DMS53 (cell line): ENCODE measurements at places on chromosomes 12 and 14.

- DNase-seq = no peak
Measured at GRCh38 chr12:170371-171225, 43.4 kb downstream of the SLC6A12 start.

DNA sequence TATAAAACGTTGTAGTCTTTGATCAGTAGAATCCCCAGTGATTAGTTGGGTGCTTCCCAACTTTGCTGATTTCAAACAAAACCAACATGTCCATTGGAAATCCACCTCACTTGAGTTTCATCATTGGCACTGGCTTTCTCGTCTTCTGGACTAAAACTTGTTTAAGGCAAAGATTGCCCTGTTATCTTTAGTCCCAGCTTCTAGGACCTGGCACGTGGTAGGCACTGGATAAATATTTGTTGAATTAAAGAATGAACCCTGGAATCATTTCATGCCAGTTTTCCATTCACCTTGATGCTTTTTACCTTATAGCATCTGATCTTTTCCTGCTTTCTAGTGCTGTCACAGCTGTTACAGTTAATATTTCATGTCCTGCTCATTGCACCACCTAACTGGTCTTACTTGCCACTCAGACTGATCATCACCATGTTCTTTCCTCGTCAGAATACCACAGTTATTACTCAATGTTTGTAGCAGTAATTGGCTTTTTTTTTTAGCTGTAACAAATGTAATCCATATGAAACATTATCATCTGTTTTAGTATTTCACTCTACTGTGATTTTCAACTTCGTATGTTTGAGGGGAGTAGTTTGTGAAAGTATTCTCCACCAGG, 7.3 kb upstream of the C12orf50 start:
- peak; percentile 25 for DNase-seq

DNA sequence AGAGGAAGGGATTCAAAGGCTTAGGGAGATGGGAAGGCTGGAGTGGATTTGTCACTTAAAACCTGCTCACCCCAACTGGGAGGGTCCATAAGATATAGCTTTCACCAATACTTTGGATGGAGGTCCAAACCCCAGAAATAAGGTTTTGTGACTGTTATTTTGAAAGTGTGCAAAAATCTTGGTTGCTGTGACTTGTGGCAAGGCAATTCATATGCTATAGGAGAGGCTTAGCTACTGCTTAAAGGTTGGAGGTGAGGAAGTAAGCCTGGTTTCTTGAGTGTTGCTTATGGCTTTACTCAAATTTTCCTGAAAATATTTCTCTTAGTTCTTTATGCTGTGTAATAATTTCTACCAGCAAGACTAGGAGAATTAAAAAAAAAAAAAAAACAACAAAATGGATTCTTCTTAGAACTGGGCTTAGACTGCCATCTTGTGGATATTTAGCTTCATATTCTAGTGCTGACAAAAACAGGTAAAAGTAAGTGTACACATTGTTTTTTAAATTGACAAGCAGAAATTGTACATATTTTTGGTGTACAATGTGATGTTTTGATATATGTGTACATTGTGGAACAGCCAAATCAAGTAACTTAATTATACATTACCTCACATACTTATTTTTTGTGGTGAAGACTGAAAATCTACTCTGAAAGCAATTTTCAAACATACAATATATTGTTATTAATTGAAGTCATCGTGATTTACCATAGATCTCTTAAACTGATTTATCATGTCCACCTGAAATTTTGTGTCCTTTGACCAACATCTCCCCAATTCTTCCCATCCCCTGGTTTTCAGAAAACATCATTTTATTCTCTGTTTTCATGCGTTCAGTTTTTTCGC, 23.0 kb downstream of the PDE6H start:
- DNase-seq = peak; percentile 92

DNA sequence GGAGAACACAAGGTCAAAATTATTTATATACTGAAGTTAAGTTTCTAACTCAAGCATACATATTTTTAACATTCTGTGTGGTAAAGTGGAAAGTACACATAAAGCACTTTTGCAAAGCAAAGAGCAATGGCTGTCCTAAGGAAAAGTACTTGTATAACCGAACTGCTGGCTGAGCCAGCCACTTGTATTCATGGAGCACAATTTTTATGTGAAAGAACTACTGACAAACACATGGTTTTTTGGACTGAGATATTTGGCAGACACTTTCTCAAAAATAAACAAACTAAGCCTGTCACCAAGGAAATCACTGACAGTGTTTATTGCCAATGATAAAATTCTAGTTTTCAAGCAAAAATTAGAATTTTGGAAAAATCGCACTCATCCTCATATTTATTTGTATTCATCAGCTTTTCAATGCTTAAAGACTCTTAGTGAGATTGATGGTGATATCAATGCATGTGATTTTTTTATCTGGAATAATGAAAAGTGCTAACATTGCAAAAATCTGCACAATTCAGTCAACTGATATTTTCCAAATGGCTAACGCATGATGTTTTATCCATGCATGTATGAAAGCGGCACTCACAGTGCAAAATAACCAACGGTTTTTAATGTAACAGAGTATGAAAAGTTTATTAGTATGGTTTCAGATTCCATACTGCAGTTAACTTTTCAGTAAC, 125.3 kb downstream of the IPO8 start:
- DNase-seq = no peak

GRCh38 chr14:98293576-98293975, 978.4 kb downstream of the BCL11B start:
- DNase-seq = no peak

DNA sequence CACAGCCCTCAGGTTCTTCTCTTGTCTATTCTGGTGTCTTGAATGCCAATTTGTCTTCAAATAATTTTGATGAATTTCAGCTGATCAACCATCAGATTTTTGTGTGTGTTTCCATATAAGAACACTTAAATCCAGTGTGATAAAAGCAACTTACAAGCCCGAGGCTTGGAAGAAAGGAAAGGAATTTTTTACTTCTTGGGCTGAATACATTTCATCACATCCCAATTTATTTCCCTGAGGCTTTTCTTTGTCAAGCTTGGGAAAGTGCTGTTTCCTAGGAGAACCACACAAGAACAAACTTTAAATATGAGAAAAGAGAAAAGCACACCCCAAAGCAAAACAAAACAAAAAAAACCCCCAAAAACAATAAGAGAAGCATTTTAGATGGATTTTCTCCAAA, 26.6 kb downstream of the GPRC5D start:
- no peak for DNase-seq

DNA sequence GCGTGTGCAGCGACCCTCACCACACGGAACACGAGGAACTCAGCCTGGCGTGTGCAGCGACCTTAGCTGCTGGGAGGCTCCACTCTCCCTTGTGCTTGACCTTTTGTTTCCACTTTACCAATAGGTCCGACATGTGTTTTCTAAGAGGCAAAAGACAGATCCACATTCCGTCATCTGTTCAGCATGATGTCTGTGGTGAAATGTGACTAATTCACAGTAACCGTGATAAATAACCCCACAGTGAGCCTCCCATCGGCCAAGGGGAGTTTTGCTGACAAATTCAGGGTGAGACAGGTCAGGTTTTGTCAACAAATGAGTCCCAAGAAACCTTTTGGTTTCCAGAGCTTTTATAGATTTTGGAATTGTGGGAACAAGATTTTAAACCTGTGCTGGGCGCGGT, 55.9 kb downstream of the MOK start:
- no peak for DNase-seq

GRCh38 chr12:11564984-11565651, 84.4 kb upstream of the ETV6 start:
- DNase-seq = no peak
